ENCODE measurements at places on chromosomes 3 and 15.

- DNase-seq = no peak
These were observed 254.4 kb upstream of the ZPLD1 start for GRCh38 chr3:102180280-102180931.

DNA sequence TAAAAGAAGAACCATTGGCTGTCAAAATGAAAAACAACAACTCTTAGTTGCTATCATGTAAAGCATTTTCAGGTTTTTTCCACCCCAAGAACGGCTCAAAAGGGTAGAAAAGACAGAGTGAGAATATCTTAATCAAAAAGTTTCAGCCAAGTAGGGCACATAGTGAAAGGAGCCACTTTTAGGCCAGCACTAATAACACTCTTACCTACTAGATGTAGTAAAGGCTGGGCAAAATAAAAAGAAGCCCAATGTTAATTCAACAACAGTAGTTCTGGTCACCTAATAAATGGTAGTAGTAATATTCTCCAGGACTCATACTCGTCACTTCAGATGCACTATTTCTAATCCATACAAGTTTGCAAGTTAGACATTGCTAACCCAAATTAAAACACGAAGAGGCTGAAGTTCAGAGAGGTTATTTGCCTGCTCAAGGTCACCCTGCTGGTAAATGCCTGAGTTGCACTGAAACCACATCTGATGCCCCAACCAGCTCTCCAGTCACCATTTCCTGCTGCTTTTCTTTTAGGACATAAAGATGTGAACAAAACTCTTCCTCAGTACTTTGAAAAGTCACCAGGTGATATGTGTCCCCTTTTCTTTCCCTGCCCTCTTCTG lies 7.5 kb downstream of the GOLIM4 start:
- DNase-seq = no peak

GRCh38 chr3:277873-278272 lies 81.3 kb downstream of the CHL1 start:
- DNase-seq = no peak

GRCh38 chr3:134877788-134878187 lies 82.7 kb downstream of the EPHB1 start:
- DNase-seq = no peak

DNA sequence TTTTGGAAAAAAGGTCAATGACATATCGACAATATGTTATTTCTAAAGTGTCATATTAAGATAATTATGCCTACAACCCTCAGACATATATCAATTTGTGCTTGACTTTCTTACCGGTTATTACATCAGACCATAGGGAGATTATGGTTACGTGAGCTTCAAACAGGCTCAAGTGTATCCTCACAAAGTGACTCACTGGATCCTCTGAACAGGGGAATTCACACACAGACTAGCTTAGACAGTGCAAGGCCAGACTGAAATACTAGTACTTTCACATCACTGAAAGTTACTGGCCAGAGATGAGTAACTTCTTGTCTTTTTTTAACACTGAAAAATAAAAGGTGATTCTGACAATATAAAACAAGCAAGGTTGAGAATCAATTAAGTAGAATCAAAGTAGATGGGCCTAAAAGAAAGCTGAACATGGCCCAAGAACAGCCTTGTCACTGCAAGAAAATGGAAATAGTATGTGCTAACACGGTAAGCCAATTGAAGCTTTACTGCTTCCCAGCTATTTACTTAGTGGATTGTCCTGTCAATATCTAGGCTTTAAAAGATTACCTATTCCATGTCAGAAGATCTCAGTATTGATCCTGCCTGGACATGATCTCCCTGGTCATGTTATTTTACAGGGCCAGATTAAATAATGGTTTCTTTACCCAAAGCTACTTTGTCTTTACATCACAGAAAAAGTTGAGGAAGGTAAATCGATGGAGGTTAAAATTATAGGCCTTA lies 848.6 kb downstream of the ROBO1 start:
- DNase-seq = no peak

DNA sequence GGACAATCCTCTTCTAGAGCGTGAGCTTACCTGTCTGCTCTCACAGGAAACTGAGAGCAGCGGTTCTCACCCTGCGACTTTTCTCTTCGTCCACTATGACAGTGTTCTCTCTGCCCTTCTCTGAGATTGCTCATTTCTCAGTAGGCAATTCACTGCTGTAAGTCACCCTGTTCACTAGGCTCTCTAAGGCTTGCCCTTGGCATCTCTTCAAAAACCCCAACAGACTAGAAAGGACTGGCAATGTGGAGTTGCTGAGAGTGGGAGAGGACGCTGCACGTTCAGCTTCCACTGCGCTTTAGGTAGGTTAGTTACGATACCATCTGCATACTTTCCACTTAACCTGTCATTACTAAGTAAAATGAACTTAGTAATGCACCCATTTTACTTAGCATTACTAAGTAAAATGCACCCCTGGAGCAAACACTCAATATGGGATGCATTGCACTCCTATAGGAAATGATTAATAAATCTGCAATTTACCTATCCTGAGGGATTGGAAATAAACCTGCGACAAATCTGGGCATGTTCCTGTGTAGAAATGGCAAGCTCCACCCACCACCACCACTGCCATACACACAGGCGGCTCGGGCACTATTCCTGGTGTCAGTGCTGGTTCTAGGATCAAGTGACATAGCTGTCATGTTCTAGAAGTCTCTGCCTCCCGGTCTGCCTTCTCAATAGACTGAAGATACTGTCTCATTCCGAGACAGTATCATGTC lies 21.4 kb downstream of the XPC start:
- DNase-seq = no peak

DNA sequence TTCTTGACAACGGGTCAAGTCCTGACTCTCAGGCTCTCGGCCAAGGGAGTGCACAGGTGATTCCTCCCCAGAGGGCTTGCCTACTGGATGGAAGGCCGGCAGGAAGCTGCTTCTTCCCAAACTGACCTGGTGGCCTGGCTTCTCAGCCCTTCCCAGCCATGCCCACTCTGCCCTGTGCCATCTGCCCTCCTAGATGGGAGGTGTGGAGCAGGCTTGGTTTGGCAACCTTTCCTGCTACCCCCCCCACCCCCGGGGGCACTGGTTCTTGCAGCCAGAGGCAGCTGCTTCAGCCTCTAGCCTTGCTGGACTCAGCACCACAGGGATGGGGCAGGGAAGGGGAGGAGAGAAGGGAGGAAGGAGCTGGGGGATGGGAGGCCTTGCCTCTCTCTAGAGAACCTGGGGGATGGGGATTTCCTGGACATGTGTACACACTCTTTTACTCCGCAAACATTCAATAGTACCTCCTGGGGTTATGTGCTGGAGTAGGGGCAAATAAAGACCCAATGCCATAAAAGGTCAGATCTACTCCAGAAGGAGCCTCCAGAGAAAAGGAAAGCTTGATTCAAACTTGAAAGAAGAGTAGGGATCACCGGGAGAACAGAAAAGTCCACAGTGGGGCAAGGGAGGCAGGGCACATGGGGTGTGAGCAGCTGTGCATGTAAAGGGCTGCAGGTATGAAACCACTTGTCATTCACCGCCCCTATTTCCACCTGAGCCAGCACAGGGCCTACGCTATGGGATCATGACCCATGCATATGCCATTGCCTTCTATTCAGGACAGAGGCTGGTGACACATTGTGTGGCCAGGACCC lies 4.2 kb upstream of the DAPK2 start:
- DNase-seq = no peak

DNA sequence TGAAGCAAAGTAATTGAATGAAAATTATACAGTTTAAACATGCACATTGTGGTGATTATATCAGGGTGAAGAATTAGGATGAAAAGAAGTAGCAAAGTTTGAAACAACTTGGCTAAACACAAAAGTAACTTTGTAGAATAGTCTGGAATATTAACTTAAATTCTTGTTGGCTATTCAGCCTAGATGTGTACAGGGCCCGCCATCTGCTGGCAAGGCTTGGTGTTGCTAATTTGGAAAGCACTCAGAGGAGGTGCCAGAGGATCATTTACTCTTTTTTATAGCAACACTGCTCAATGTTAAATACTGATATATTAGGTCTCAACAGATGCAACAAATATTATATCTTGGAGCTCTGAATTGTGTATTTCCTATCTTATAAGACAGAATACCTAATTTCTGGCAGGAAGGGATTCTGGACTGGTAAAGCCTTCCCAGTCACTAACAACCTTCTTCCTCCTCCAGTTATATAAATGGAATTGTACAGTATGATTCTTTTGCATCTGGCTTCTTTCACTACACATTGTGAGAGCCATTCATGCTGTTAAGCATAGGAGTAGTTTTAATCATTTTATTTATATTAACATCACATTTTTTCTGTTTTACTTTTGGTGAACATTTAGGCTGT lies 36.1 kb downstream of the TTC23 start:
- peak; percentile 75 for DNase-seq

GRCh38 chr3:16140116-16140893 lies 34.2 kb upstream of the GALNT15 start:
- DNase-seq = no peak

GRCh38 chr3:172359231-172359630 lies 89.0 kb downstream of the GHSR start:
- no peak for DNase-seq

- no peak for DNase-seq
These were observed 36.9 kb downstream of the NCK1 start for GRCh38 chr3:136898954-136899353.

GRCh38 chr15:81161160-81161673 lies 27.1 kb downstream of the CFAP161 start:
- DNase-seq = peak; percentile 3

DNA sequence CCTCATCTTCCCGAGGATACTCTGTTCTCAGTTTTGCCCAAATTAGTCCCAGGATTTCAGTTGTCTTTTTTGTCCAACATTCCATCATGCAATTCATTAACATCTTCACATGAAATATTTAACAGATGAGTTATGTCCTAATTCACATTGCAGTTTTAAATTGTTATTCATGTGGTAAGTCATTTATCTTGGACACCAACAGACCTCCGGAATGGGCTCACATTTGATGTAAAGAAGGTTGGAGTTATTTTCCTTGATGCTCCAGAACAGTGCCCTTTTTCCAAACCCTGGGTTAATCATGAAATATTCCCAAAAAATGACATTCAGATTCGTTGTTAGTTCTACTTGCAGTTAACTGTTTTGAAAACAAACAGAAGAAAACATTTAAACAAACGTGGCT lies 32.8 kb upstream of the LRTM1 start:
- DNase-seq = no peak

- peak; percentile 48 for DNase-seq
These were observed 495 bp downstream of the CDC25A start for GRCh38 chr3:48187579-48188265.

- DNase-seq = no peak
These were observed 496.4 kb upstream of the ALCAM start for GRCh38 chr3:104870276-104870675.

GRCh38 chr3:159879146-159879545 lies 109.5 kb upstream of the IL12A start:
- DNase-seq = no peak

GRCh38 chr3:84039099-84039498 lies 919.7 kb upstream of the CADM2 start:
- DNase-seq = no peak
